Stimulated activated CD8-positive, alpha-beta memory T cell treated with anti-CD3 and anti-CD28 coated beads, Interleukin-4, amount 100 ng/mL, for 4 hours (primary cell): ENCODE measurements at places on chromosomes 12 and 14.
A peak's percentile ranks its signal among the peaks of the same experiment; 100 is the strongest.

GRCh38 chr12:57086493-57087009, 2.4 kb upstream of the NAB2 start:
- peak; percentile 67 for DNase-seq

GRCh38 chr12:85588221-85588620, 248.0 kb downstream of the RASSF9 start:
- no peak for DNase-seq

GRCh38 chr12:39905152-39905551, 200.7 kb downstream of the SLC2A13 start:
- DNase-seq, result no peak

DNA sequence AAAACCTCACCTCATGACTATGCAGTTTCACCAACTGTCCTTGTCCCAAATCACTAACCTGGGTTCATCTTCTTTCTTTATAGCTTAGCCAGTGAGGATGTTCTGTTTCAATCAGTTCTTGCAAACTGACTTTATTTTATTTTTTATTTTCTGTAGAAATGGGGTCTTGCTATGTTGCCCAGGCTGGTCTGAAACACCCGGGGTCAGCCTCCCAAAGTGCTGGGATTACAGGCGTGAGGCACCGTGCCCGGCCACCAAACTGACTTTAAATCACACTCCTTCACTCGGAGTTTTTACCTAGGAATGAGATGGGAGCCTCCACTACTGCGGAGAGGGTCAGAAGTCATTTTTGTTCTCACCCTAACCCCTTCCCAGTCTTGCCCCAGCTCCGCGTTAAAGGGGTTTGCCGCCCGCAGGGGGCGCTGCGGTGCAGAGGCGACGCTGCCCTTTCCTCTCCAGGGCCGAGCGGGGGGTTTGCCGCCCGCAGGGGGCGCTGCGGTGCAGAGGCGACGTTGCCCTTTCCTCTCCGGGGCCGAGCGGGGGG, 7.0 kb upstream of the B4GALNT3 start:
- no peak for DNase-seq

GRCh38 chr12:55034218-55034617, 14.4 kb downstream of the NEUROD4 start:
- no peak for DNase-seq

- no peak for DNase-seq
These were observed 11.8 kb upstream of the DERA start for GRCh38 chr12:15899282-15899870.

DNA sequence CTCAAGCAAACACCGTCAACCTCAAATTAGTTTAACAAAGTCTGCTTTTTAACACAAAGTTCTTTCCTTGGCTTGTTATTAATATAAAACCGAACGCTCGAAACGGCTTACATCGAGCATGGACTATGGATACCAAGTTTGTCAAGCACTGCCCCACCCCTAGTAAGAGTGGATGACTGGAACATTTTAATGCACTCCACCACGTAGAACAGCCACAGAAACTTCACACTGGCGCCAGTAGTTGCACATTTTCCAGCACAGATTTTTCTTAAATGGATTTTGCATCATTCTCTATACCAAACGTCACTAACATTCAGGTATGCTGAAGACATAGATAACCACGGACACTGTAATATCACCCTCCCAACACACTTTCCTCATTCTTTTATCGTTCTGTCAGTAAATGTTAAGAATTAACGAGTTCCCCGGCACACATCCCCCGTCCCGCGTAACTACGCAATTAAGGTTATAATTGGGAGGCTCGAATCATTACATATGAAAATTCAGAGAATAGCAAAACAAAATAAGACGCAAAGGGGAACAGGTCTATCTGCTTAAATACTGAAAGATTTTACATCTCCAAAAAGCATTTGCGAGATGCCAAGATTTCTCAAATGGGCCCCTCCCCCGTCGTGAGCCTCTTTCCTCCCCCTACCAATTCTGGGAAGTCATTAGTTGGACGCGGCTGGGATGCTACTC, 990 bp downstream of the FERMT2 start:
- DNase-seq, result no peak

GRCh38 chr12:12839873-12840579, 26.9 kb downstream of the DDX47 start:
- DNase-seq, result no peak

DNA sequence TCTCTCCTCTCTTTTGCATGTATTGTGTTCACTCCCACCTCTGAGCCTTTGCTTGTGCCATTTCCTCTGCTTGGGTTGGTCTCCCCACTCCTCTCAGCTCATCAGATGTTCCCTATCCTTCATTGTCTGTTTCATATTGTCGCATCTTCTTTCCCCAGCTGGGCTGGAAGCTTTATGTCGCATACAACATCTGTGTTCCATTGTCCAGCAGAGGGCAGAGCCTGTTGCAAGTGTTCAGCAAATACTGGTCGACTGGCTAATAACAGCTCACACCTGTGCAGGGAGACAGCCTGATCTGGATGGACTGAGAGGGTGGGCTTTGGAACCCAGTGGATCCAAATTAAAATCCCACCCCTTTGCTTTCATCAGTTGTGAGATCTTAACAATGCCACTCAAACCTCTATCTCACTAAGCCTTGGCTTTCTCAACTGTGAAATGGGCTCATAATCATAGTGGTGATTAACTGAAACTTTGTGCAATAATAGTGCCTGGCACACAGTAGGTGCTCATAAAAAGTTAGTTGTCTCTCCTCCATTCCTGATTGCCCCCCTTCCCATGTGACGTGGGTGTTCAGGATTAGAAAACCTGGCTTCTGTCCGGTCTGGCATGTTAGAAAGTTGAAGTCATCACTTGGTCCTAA, 75.8 kb downstream of the RIN3 start:
- DNase-seq, result no peak

DNA sequence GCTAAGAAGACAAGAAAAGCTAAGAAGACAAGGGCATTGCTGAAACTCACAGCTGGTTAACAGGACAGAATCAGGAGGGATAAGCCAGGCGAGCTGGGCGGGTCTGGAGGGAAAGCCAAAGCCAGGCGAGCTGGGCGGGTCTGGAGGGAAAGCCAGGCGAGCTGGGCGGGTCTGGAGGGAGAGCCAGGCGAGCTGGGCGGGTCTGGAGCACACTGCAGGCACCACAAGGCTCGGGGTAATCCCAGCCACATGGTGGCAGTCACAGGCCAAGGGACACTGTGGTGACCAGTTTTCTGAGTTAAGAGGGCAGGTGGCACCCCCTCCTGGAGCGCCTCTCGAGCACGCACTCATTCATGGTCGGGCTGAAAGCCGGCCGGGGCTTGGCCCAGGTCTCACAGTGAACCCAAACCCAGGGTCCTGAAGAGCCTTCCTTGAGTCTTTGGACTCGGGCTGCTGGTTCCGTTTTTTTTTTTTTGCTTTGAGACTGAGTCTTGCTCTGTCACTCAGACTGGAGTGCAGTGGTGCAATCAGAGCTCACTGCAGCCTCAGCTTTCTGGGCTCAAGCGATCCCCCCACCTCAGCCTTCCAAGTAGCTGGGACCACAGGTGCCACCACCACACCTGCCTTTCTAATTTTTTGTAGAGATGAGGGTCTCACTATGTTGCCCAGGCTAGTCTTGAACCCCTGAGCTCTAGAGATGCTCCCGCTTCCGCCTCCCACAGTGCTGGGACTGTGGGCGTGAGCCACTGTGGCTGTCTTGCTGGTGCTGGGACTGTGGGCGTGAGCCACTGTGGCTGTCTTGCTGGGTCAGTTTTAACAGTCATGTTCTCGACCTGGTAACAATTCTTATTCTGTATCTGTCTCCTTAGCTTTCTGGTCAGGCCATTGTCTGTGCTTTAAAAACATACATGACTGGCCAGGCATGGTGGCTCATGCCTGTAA, 40.2 kb downstream of the HSP90AA1 start:
- no peak for DNase-seq

DNA sequence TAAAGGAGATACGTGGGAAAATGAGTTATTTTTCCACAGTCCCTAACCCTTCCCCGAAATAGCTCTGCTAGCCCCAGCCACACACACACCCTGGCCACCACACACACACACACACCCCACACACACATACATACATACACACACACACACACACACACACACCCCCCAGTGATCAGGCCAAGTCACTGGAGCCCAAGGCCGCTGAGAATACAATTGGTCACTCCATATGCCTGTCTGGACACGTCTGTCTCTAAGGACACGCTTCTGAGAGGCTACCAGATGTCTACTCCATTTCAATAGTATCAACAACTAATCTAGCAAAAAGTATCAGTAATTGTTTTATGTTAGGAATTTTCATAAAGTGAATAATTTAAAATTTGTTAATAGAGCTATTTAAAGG, 13.0 kb upstream of the DIABLO start:
- DNase-seq, result no peak

GRCh38 chr12:110314308-110314707, 33.3 kb downstream of the ATP2A2 start:
- no peak for DNase-seq

DNA sequence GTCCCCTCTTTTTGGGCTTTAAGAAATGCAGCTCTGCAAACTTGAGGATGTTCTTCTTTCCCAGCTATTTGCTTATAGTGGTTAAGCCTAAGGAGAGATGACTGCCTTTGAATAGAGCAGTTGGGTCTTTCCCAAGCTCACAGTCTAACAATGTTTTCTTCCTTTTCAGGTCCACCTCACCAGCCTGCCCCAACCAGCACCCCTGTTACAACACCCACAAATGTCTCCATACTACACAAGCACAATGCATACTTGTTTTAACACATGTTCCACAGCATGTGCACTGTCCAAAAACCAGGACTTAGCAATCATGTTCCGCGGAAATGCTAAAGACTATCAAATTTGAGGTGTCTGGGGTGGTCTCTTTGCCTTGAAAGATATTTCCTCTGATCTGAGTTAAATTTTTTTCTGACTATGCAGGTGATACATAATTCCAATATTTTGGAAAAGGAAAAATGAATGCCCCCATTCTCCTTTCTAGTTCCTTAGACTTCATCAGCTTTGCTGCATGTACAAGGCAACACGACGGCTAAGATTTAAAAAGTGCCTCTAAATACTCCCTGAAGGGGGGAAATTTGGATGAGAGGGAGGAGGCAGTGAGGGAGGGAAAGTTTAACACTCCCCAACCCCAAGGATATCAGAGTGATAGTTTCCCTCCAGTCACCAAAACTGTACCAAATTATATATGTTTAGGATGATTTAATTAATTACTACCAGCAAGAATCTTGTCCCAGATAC, 6.6 kb upstream of the HOXC13 start:
- DNase-seq, result no peak

- no peak for DNase-seq
These were observed 444 bp downstream of the DRAM1 start for GRCh38 chr12:101877806-101878242.

DNA sequence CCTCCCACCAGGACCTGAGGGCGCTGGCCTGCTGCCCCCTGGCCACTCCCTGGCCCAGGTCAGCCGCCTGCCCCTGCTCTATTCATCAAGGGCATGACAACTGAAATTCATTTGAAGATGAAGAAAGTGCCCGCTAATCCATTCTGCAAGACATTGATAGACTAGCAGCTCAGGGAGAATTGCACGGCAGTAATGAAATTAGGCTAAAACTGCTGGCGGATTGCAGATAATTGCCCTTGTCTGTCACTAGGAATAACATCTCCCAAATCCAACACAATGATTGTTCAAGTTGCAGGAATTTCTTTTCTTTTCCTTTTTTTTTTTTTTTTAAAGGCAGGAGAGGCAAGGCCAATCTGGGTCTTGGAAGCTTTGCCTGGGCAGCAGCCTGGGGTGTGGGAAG, 44.5 kb downstream of the MVK start:
- DNase-seq, result no peak

DNA sequence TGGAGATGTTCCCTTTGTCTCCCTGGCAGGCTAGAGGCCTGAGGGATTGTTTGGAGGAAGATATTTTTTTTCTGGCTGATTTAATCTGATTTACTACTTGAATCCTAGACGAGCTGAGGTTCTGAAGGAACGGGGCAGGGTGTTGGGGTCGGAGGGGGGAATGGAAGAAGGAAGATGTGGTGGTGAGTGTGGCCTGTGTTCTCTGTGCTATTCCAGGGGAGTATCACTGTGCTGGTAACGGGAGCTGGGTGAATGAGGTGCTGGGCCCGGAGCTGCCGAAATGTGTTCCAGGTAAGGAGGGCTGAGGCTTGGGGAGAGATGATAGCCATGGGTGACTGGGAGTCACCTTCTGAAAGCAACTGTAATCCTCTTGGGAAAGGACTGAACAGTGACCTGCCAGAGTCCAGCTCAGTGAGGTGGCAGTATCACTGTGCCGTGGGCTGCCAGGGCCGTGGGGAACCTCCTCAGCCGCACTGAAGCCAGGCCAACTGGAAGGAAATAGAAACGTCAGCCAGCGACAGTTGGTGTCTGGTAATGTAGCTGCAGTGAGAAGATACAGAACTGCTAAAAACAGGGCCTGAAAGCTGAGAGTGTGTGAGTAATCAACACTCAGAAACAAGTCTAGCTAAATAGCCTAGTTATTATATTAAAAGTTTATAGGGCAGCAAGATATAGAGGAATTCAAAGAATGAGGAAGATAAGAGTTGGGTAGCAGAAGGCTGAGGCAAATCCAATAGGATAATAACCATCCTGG, 7.9 kb downstream of the C1S start:
- no peak for DNase-seq

GRCh38 chr14:34119107-34119858, 168.4 kb upstream of the EGLN3 start:
- DNase-seq, result no peak

- DNase-seq, result no peak
These were observed 85.3 kb upstream of the FLRT2 start for GRCh38 chr14:85444635-85445034.

- no peak for DNase-seq
These were observed 194.4 kb upstream of the BCL2L14 start for GRCh38 chr12:11876307-11876706.
